ENCODE measurements at places on chromosomes 7 and 10.

DNA sequence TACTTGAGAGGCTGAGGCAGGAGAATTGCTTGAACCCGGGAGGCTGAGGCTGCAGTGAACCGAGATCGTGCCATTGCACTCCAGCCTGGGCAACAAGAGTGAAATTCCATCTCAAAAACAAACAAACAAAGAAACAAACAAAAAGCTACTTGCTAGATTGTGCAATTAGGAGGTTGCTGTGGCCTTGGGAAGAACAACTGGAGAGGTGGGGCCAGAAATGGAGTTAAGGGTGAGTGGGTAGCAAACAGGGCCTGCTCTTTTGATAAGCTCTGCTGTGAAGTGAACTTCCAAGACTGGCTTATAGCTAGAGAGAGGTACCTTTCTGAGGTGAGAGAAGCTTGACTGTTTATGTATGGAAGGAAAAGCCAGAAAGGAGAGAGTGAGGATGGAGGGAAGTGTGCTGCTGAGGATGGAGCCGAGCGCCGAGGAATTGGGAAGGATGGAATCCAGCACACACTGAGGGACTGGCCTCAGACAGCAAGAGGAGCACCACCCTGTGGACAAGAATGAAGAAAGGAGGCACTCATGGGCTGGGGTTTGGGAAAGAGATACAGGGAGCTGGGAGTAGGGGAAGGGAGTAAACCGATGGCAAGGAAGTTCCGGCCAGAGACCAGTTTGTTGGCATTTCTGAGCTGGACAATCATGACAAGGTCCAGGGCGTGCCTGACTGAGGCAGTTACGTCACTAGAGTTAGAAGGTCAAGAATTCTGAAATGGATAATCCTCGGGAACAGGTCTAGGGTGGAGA, 7.0 kb upstream of the RPEL1 start:
- DNase-seq: no peak

DNA sequence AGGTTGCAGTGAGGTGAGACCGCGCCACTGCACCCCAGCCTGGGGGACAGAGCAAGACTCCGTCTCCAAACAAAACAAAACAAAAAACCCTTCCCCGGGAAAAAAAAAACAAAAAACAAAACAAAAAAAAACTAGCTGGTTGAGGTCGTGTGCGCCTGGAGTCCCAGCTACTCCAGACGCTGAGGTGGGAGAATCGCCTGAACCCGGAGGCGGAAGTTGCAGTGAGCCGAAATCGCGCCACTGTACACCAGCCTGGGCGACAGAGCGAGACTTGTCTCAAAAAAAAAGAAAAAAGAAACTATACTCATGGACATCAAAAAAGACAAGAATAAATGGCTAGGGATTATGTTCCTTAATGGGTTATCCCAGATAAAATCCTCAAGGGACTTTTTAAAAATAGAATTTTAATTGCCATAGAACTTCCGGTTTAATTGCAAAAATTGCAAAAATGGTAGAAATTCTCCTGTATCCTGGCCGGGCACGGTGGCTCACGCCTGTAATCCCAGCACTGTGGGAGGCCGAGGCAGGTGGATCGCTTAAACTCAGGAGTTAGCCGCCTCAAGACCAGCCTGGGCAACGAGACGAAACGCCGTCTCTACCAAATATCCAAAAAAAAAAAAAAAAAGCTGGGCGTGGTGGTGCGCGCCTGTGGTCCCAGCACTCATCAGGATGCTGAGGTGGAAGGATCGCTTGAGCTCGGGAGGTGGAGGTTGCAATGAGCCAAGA, 37.8 kb downstream of the KLHDC10 start:
- no peak for DNase-seq

DNA sequence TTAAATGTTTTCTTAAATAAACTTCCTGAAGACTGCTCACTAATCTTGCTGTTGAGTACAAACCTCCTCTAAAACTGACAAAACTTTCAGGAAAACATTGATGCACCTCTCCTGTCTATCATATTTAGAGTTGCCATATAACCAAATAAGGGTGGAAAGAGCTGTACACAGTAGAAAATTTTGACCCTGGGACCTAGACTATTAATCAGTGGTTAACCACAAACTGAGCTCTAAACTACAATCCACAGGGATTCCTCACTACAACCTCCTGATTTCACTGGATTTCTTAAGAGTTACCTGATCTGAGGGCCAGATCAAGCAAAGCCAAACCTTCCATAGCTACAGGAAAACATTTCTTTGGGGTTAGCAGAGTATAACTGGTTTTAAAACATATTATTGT, 39.9 kb upstream of the WNT16 start:
- no peak for DNase-seq

DNA sequence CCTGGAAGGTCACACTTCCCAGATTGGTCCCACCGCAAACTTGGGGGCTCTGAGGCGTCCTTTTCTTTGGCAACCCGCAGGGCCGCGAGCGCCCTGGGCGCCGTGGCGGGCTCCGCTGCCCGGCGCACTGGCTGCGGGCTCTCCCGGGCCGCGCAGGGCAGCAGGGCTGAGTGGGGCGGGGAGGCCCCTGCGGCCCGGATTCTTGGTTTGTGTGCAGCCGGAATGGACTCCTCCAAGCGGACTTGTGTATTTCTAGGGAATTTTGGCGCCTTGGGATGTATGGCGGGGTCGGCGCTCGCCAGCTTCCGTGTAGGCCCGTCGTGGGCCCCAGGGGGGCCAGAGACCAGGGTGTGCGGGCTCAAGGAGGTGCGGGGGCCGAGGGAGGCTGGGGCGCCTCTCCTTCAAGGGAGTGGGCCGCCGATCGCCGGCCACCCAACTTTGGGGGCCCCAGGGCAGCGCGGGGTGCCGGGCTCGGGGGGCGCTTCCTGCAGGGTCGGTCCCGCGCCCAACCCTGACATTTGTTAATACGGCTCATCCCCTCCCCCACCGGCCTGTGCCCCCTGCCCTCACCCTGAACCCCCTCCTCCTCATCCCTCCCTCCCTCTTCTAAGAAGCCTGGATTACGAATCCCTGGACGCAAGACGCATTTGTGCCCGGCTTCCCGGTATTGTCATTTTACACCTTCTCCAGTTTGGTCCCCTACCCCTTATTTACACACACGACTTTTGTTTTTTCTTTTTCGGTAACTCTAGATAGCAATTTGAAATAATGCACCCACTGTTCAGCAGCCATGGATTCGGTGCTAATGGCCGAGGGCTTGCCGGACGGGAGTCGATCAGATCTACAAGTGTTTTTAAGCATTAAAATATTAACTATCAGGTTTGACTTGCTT, 2.5 kb downstream of the TCF7L2 start:
- no peak for DNase-seq

All from stimulated activated CD8-positive, alpha-beta memory T cell treated with anti-CD3 and anti-CD28 coated beads, Interleukin-7, amount 100 ng/mL, for 1 hour (primary cell).